ENCODE measurements at places on chromosomes 2 and 18.

DNA sequence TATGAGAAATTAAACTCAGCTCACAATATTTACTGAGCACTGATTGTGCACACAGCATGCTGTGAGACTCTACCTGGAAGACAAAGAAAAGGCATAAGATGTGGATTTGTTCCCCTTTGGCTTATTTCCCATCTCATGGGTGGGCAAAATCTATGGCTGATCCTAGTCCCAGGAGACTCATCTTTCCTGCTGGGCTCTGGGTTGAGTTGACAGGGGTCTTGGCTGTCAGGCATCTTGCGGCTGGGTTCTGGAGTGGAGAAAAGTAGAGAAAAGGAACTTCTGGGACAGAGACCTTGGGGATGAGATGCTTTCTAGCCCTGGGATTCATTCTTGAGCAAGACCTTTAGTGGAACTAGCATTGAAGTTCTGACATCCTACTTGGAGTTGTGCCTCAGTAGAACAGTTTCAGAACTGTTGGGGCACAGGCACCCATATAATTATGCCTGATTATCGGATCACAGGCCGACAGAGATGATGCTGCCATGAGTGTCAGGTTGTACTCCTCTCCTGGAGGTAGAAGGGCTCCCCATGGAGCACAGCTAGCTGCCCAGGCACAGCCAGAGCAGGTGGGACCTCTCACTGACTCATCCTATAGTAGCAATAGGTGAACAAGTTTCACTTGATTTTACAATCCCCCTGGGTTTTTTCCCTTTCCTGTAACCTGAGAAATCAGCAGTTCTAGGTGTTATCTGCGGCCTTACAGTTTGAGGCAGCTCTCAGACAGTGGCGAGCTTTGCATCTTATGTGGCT, 260.9 kb downstream of the CYRIA start:
- DNase-seq, result no peak

DNA sequence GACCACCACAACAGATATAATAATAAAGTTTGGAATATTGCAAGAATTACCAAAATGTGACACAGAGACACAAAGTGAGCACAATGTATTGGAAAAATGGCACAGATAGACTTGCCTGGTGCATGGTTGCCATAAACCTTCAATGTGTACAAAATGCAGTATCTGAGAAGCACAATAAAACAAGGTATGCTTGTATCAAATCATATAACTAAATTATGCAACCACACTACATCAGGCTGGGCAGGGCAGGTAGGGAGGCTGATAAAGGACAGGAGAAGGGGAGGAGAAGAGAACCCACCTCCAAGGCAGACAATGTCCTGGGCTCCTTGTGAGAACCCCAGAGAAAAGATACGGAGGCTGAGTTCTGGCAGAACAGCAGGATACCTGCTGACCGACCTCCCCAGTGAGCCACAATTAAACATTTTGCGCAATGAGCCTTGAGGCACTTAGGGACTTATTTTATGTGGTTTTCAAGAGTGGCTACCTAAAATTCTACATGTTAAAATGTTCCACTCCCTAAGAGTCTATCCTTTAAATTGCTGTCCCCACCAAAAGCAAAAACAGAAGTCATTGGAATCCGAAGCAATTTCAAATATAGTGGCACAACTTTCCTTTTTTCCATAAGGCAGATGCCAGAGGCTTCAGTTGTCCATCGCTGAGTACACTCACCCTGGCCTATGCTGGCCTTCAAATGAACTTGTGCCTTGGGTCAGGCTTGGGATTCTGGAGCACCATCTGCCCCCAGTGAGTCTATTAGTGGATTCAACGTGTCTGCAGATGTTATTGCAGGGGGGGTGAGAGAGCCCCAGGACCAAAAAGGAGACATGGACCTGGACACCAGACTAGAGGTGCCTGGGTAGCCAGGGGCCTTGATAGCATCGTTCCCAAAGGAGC, 16.8 kb downstream of the WDFY1 start:
- DNase-seq, result no peak

GRCh38 chr2:88210132-88211002, 40.2 kb downstream of the THNSL2 start:
- DNase-seq, result no peak

- no peak for DNase-seq
Measured at GRCh38 chr18:36706134-36706881, 122.5 kb downstream of the TPGS2 start.

DNA sequence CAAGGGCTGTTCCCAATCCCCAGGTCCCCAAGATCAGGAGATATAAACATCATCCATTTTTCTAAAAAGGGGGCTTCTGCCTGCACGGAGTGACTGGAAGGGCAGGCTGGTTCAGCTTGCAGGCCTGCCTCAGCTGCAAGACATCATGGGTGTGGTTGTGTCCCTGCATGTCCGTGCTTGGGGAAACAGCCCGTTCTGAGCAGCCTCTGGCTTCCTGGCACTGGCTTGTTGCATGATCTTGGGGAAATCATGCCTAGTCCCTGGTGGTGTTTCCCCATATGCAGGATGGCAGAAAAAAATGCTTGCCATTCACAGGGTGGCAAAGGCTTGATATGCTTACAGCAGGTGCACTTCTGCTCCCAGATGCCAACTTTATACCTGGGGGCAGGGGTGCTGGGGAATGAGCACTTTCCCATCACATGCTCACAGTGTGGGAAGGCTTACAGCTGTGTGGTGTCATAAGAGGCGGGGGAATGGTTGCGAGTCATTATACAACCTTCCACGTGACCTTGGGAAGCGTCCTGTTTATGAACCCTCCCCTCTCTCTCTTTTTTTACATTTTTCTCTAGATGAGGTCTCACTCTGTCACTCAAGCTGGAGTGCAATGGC, 7.2 kb downstream of the PCARE start:
- DNase-seq, result peak; percentile 29

- DNase-seq, result no peak
Measured at GRCh38 chr2:85605406-85606115, 3.1 kb upstream of the TMEM150A start.

GRCh38 chr2:102147935-102148334, 5.4 kb downstream of the IL1R1 start:
- no peak for DNase-seq

- no peak for DNase-seq
Measured at GRCh38 chr18:36323421-36323820, 25.9 kb downstream of the FHOD3 start.

GRCh38 chr2:100143286-100143685, 896 bp upstream of the AFF3 start:
- DNase-seq, result no peak

- no peak for DNase-seq
Measured at GRCh38 chr18:57764995-57765394, 38.1 kb downstream of the ATP8B1 start.

- no peak for DNase-seq
Measured at GRCh38 chr2:3405876-3406275, 26.4 kb downstream of the TRAPPC12 start.

DNA sequence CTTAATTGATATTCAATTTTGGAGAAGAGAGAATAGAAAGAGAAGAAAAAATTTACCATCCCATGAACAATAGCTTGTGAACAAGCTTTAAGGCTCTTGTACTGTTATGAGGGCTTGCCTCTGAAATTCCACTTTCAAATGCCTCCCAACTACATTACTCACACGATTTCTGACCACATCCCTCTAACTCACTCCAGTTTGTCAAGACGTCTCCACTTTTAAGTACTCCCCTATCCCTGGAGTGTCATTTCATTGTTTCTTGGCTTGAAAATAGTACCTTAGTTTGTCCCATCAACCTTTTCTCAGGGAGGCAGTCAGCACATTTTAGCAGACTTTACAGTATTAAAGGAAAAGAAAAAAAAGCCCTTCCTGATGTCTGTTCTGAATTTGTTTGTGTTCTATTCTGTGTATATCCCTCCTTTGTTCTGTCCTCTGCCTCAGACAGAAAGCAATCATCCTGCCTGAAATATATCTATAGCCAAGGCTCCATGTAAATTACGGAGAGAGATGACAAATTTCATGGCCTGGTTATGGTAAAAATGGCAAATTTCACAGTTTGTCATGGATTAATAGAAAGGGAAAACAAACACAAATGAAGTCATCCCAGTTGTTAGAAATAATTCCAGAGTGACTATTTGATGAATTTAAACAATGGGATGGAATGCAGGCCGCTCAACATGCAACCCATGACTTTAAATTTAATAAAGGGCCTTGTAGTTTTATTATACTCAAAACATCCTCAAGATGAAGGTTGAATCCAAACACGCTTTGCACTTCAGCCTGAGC, 228.8 kb downstream of the ETAA1 start:
- no peak for DNase-seq

DNA sequence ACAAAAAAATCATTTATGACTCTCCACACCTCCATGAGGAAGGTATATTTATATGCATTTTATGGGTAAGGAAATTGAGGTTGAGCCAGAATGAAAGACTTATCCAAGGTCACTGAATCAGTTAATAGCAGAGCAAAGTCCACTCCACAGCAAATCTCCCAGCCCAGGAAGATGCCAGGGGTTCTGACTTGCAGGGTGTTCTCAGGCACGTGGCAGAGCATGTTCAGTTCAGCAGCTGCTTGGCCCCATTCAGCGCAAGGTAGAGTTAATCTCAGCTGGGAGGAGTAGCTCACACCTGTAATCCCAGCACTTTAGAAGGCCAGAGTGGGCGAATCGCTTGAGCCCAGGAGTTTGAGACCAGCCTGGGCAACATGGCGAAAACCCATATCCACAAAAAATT, 17.8 kb upstream of the DGKD start:
- no peak for DNase-seq

- DNase-seq, result no peak
Measured at GRCh38 chr2:53559302-53559966, 208.2 kb upstream of the CHAC2 start.

- DNase-seq, result no peak
Measured at GRCh38 chr2:12273111-12273510, 443.6 kb upstream of the TRIB2 start.

GRCh38 chr2:127943186-127943585, 57.4 kb upstream of the AMMECR1L start:
- DNase-seq, result no peak

DNA sequence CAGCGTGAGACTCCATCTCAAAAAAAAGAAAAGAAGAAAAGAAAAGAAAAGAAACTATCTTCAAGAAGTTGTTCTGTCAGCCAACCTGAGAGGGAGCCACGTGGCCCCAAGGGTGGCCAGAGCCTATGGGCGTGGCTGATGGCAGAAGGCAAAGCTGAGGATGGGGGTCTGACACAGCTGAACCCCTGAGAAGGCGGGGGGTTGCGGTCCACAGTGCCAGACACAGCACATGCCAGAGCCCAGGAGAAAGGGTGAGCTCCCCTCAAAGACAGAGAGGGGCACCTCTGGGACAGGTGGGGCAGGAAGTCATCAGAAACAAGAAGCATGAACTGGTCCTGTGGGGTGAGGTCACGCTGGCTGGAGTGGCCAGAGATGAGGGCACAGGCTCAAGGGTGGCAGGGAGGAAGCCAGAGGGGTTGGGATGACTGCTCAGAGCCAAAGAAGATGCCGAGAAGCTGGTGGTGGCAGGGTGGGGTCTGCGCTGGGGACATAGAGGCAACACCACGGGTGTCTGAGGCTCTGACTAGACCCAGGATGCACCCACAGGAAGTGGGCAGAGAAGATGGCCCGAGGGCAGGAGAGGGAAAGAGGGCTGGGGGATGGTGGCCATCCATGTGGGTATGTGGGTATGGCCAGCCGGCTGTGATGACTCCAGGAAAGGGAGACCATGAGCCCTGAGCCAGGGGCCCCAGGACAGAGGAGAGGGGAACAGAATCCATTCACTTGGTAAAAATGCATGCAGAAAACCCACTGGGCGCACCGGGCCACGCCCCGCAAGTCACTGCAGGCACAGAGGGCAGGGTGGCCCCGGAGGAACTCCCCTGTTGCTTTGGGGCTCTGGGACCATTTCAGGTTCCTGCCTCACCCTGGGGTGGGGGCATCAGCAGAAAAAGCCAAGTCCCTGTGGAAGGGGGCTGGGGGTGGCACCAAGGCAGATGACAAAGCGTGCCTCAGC, 8.4 kb downstream of the KIF1A start:
- DNase-seq, result no peak

- DNase-seq, result no peak
Measured at GRCh38 chr2:69102041-69102593, 89.1 kb downstream of the ANTXR1 start.

DNA sequence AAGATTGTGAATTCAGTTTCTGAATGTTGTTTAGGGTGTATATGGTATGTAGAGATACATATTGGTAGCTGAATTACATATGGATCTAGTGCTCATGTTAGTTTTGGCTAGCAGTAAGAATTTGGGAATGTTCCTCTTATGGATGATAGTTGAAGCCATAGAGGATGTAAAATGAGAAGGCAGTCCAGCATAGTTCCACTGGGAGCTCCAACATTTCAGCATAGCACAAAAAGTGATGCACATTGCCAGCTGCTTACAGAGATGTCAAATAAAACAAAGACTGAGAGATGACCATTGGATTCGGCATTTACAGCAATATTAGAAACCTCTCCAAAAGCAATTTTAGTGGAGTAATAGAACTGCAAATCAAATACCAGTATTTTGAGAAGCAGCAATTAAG, 77.4 kb downstream of the EML4 start:
- no peak for DNase-seq

DNA sequence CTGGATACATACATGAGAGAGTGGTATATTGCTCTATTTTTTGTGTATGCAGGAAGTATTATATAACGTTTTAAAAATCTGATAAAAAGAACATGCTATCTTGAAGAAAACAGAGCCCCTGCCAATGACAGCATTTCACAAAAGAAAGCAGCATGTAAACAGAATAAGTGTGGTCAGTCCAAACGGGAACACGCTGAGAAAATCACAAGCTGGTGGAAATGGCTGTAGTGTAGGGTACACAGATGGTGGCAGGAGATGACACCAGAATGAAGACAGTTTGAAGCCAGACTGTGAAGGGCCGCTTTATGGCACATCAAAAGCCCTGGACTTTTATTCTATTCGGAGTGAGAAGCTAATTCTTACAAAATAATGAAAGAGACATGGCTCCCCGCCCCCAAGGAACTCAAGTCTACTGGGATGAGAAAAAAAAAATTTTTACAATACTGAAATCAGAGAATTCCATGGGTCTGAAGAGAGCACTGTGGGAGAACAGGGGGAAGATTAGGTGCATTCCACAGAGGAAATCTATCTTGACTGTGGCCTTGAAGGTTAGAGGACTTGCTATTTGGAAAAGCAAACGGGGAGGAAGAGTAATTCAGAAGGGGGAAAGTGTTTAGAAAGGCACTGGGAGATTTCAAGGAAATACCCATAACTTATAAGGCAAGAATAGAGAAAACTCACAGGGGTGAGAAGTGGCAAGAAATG, 217.7 kb upstream of the SMAD7 start:
- no peak for DNase-seq

GRCh38 chr2:32108111-32108510, 44.8 kb downstream of the SPAST start:
- no peak for DNase-seq

GRCh38 chr2:219911541-219911940, 284.1 kb downstream of the SLC4A3 start:
- no peak for DNase-seq

DNA sequence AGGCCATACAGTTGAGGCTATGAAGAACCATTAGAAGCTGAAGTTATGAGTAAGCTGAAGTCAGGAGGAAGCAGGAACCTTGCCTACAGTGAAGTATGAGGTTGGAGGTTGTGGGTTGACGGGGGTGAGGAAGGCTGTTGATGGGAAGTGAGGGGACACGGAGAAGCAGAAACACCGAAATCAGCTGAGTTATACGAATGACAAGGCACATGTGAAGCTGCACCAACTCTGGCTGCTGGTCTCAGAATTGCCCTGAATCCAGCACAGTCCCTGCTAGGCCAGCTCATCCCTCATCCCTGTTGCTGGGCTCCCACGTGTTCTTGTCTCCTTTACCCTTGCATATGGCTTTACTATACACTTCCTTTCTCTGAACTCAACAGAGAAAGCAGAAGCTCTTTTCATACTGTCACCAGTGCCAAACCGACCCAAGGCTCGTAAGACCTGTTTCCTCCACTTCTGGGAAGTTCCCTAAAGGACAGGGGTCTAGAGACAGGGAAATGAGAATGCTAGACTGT, 9.2 kb upstream of the TMEM247 start:
- DNase-seq, result no peak

Measured in activated CD8-positive, alpha-beta memory T cell treated with anti-CD3 and anti-CD28 coated beads, Interleukin-2, amount 50 U/mL, for 48 hours (primary cell).